ENCODE measurements at places on chromosomes 1 and 21. TPM values are rescaled to one million over a fixed set of nuclear protein-coding genes. Genes with fewer than 3 reads are reported as not detected.

DNA sequence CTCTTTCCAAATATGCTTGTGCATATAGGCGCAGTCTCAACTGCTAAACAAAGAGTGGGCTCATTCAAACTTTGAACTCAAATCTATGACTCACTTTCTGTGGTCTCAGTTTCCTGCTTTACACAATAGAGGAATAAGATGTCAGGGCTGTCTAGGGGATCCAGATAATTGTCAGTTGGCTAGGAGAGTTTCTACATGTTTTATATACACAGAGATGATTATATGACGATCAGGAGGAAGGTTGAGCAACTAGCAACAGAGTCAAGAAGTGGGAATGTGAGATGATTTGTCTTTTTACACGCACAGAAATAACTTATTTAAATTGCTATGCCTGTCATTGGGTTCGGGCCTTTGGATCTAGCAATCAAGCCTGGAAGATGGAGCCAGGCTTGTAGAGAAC lies 299.4 kb upstream of the LYPLAL1 start:
- no peaks in the 10 kb centered on the region for H3K36me3 ChIP-seq
- H3K27me3 ChIP-seq, result no peaks in the 10 kb centered on the region
- H3K27ac ChIP-seq, result no peak overlapping the region
- H3K4me3 ChIP-seq, result no peak overlapping the region

GRCh38 chr1:198295971-198296370 lies 139.2 kb downstream of the NEK7 start:
- no peak for DNase-seq
- H3K4me3 ChIP-seq, result peak overlapping the region; percentile 6
- H3K36me3 ChIP-seq, result peaks cover 66% of the 10 kb centered on the region
- peaks cover 11% of the 10 kb centered on the region for H3K27me3 ChIP-seq

C1QB gene
- not detected for total RNA-seq

FCRLB gene
- total RNA-seq, result 3.8 TPM

DNA sequence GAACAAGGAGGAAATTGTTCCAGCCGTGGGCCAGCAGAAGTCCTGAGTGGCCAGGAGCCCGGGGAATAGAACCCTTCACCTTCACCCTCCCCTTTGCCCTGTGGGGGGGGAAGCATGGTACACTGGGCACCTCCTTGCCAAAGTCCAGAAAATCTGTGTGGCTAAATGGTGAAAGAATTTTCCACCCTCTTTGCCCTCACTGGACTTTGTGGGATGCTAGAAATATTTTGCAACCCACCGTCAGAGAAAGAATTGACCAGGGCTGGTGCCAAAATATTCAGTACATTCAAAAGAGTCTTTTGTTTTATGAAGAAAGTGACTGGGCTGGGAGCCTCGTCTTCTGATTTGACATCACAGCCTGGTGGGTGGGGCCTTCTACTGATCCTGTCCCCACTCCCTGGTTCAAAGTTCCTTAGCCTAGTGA lies 14.6 kb downstream of the NFASC start:
- no peaks in the 10 kb centered on the region for H3K4me1 ChIP-seq
- peaks cover 18% of the 10 kb centered on the region for H3K27me3 ChIP-seq
- DNase-seq, result no peak
- no peak overlapping the region for H3K27ac ChIP-seq

LMX1A gene
- not detected for total RNA-seq

DNA sequence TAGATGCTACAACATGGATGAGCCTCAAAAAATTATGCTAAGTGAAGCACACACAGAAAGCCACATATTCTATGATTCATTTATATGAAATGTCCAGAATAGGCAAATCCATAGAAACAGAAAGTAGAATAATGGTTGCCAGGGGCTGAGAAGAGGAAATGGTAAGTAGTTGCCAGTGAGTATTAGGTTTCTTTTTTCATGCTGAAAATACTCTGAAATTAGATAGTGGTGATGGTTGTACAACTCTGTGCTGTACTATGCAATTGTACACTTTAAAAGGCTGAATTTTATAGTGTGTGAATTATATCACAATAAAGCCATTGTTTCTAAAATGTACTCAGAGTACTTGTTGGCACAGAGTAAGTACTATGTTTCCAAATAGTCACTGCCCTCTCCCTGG lies 15.5 kb upstream of the GFI1 start:
- peaks cover under 1% of the 10 kb centered on the region for H3K27me3 ChIP-seq
- peak overlapping the region; percentile 29 for H3K27ac ChIP-seq
- DNase-seq, result peak; percentile 53
- no peaks in the 10 kb centered on the region for H3K36me3 ChIP-seq

- H3K4me1 ChIP-seq, result peaks cover 62% of the 10 kb centered on the region
- peaks cover 30% of the 10 kb centered on the region for H3K36me3 ChIP-seq
- peak overlapping the region; percentile 95 for H3K27ac ChIP-seq
These were observed 4.3 kb downstream of the SKI start for GRCh38 chr1:2232255-2232915.

XCL1 gene
- not detected for total RNA-seq

DNA sequence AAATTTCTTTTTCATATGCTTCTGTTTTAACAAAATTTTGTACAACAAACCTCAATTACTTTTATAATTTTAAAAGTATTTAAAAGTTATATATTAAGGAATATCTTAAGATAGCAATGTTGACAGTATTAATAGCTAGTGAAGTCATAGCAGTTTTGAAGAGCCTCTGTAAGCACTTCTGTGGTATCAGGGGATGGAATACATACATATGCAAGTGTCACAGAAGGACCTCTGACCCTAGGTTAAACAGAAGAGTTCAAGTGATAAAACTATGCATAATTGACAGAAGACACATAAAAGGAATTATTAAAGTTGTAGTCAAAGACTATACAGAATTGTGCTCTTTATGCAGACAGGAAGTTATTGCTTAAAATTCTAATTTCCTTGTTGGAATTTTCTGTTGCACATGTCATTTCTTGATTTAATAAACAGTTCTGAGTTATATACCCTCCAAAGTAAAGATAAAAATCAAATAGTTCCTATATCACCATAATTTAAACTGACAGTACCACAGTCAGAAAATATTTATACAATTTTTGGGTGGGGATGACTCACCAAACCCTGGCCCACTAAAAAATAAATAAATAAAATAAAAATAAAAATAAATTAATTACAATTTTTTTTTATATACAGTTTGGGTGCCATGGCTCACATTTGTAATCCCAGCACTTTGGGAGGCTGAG lies 27.1 kb downstream of the IPP start:
- H3K27ac ChIP-seq, result no peak overlapping the region
- DNase-seq, result no peak
- no peaks in the 10 kb centered on the region for H3K27me3 ChIP-seq
- H3K4me3 ChIP-seq, result no peak overlapping the region

MIA3 gene
- total RNA-seq, result 53.2 TPM

UBASH3A gene
- not detected for total RNA-seq

- H3K27me3 ChIP-seq, result no peaks in the 10 kb centered on the region
- H3K4me3 ChIP-seq, result no peak overlapping the region
- no peaks in the 10 kb centered on the region for H3K36me3 ChIP-seq
- DNase-seq, result no peak
- no peak overlapping the region for H3K27ac ChIP-seq
- H3K4me1 ChIP-seq, result no peaks in the 10 kb centered on the region
These were observed 4.7 kb downstream of the AMY2B start for GRCh38 chr1:103576065-103576464.

DNA sequence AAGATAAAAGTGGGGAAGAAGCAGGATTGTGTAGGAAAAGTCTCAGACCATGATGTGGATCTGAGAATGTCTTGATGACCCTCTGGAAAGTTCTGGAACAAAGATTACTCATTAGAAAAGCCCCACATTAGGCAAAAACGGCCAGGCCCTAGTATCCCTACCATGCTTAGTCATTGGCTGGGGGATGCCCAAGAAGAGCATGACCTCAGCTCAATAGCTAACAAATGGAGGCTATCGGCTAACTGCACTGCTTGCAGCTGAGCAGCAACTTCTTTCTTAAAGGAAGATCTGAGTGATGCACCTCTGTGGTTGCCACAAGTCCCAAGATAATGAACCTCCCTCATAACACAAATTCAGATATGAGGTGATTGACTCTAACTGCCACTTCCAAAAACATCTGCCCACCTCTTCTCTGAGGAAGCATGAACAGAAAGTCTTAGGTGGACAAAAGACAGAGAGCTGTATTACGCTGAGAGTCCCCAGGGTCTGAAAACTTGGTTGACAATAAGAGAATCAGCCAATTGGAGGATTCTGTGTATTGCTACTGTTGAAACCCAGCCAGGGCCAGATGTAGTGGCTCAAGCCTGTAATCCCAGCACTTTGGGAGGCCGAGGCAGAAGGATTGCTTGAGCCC lies 64.6 kb upstream of the AK4 start:
- no peaks in the 10 kb centered on the region for H3K36me3 ChIP-seq
- no peaks in the 10 kb centered on the region for H3K4me1 ChIP-seq
- peaks cover 5% of the 10 kb centered on the region for H3K27me3 ChIP-seq
- no peak overlapping the region for H3K27ac ChIP-seq
- no peak overlapping the region for H3K4me3 ChIP-seq
- DNase-seq, result no peak

PALMD gene
- not detected for total RNA-seq

DNA sequence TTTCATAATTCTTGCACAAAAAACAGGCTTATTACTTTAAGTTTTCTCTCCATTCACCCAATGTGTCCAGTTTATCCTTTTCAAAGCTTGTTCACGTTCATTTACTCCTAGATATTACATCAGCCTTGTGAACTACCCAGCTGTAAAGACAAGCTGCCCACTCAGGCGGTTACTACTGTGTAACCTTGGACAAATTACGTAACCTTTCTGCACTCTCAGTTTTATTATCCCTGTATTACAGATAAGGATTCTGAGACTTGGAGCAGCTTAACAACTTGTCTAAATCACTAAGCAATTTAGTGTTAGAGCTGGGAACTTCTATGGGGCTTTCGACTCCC lies 20.5 kb upstream of the LPAR3 start:
- H3K36me3 ChIP-seq, result no peaks in the 10 kb centered on the region
- peaks cover 17% of the 10 kb centered on the region for H3K27me3 ChIP-seq
- no peak overlapping the region for H3K27ac ChIP-seq
- DNase-seq, result no peak

GRCh38 chr1:56081173-56081572 lies 498.2 kb downstream of the PLPP3 start:
- peak; percentile 53 for DNase-seq
- no peak overlapping the region for H3K27ac ChIP-seq
- H3K4me1 ChIP-seq, result peaks cover 24% of the 10 kb centered on the region
- H3K4me3 ChIP-seq, result peak overlapping the region; percentile 11

PCBP3 gene
- not detected for total RNA-seq

MPZ gene
- 0.51 TPM for total RNA-seq

ABCA4 gene
- 0.27 TPM for total RNA-seq

DNA sequence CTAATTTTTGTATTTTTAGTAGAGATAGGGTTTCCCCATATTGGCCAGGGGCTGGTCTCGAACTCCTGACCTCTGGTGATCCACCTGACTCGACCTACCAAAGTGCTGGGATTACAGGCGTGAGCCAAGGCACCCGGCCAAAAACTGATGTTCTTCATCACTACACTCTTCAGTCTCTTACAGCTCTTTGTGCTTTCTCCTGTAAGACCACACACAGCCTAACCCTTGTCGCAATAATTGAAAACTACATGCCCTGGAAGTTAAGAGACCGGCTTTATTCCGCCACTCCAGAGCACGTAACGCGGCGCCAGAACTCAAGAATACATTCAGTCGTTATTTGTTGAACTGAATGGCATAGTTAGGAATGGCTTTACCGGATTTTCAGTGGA lies 552 bp downstream of the GPATCH4 start:
- H3K27ac ChIP-seq, result peak overlapping the region; percentile 97
- DNase-seq, result no peak
- peaks cover 3% of the 10 kb centered on the region for H3K27me3 ChIP-seq

- no peak overlapping the region for H3K27ac ChIP-seq
- H3K4me1 ChIP-seq, result peaks cover 6% of the 10 kb centered on the region
- H3K4me3 ChIP-seq, result no peak overlapping the region
- H3K27me3 ChIP-seq, result no peaks in the 10 kb centered on the region
- no peak for DNase-seq
These were observed 7.9 kb downstream of the PGBD2 start for GRCh38 chr1:248913933-248914332.

DYNLT5 gene
- total RNA-seq, result 0.63 TPM

KRTAP13-2 gene
- not detected for total RNA-seq

SDF4 gene
- total RNA-seq, result 220 TPM

- DNase-seq, result peak; percentile 41
- H3K27me3 ChIP-seq, result peaks cover 22% of the 10 kb centered on the region
- H3K27ac ChIP-seq, result no peak overlapping the region
- no peak overlapping the region for H3K4me3 ChIP-seq
- H3K36me3 ChIP-seq, result no peaks in the 10 kb centered on the region
- peaks cover 8% of the 10 kb centered on the region for H3K4me1 ChIP-seq
These were observed 35.0 kb upstream of the VWA5B1 start for GRCh38 chr1:20255666-20256065.

LY9 gene
- total RNA-seq, result not detected

PGM1 gene
- total RNA-seq, result 43.3 TPM

DNA sequence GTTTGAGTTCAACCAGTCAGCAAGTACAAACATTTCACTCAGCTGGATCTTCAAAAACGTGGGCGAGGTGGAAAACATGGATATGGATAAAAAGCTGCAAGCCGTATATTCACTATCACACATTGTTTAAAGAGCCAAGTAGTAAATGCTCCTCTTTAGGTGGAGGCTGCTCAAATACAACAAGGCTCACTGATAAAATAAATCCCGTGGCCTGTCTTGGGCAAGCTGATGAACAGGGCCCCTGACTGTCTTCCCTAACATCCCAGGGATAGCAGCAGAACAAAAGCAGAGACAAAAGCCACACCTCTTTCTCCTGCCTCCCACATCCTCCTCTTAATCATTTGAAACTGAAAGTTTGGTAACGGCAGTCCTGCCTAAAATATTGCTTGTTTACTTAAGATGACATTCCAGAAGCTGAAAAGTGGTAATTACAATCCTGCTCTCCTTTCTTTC lies 357.7 kb downstream of the TTLL7 start:
- no peak overlapping the region for H3K27ac ChIP-seq
- H3K4me1 ChIP-seq, result no peaks in the 10 kb centered on the region
- H3K36me3 ChIP-seq, result no peaks in the 10 kb centered on the region
- DNase-seq, result no peak
- 0 out of 2 replicates have a peak, but pooled peaks cover 2% of the 10 kb centered on the region for H3K27me3 ChIP-seq
- H3K4me3 ChIP-seq, result peak overlapping the region; percentile 24

GRCh38 chr1:64677532-64677931 lies 67.3 kb upstream of the RAVER2 start:
- H3K36me3 ChIP-seq, result peaks cover 5% of the 10 kb centered on the region
- no peaks in the 10 kb centered on the region for H3K27me3 ChIP-seq
- no peak overlapping the region for H3K4me3 ChIP-seq

GRCh38 chr1:243982447-243983018 lies 68.5 kb upstream of the ZBTB18 start:
- no peak for DNase-seq
- H3K4me1 ChIP-seq, result no peaks in the 10 kb centered on the region
- H3K36me3 ChIP-seq, result no peaks in the 10 kb centered on the region
- no peak overlapping the region for H3K4me3 ChIP-seq
- H3K27ac ChIP-seq, result no peak overlapping the region
- H3K27me3 ChIP-seq, result peaks cover 12% of the 10 kb centered on the region

DNA sequence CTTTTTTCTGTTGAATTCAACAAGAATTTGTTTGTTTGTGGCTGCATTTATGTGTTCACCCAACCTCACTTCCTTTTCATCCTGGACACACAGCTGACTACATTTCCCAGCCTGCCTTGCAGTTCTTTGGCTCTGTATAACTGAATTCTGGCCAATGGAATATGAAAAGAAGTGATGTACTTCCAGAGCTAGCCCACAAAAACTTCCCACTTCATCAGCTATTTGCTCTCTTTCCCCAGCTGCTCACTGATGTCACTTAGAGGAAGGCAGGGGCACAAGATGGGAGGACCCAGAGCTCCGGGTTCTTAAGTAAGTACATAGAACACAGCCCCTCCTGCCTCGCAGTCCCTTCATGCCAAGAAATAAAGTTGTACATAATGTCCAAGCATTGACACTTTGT lies 235.0 kb upstream of the FGGY start:
- H3K4me1 ChIP-seq, result peaks cover 50% of the 10 kb centered on the region
- peak overlapping the region; percentile 90 for H3K4me3 ChIP-seq
- no peaks in the 10 kb centered on the region for H3K27me3 ChIP-seq
- H3K27ac ChIP-seq, result peak overlapping the region; percentile 94
- peak; percentile 94 for DNase-seq

HMGCS2 gene
- not detected for total RNA-seq

All from HFFc6 (cell line).